Ecto neural progenitor cell (in vitro differentiated cells): ENCODE measurements at places on chromosomes 12 and 14.

GRCh38 chr14:21039585-21040369 is 2.4 kb upstream of the RNASE7 start:
- no peak for DNase-seq

- DNase-seq, result no peak
Measured at GRCh38 chr12:3191450-3191849, 114.3 kb downstream of the TSPAN9 start.

GRCh38 chr12:4959381-4959780 is 49.7 kb downstream of the KCNA1 start:
- DNase-seq, result no peak

DNA sequence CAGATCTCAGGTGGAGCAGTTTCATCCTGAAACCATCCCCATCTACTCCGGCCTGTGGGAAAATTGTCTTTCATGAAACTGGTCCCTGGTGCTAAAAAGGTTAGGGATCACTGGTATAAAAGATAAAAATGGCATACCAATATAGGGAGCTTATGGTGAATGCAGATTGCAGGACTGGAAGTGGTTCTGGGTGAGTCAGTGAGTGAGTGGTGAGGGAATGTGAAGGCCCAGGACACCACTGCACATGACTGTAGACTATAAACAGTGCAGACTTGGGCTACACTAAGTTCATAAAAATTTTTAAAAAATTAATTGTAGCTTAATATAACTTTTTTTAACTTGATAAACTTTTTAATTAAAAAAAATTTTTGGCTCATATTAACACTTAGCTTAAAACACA is 67.0 kb upstream of the RD3L start:
- DNase-seq, result no peak

- no peak for DNase-seq
Measured at GRCh38 chr12:1305063-1305434, 289.3 kb downstream of the FBXL14 start.

GRCh38 chr12:6872073-6873048 is 742 bp downstream of the SPSB2 start:
- peak; percentile 98 for DNase-seq

DNA sequence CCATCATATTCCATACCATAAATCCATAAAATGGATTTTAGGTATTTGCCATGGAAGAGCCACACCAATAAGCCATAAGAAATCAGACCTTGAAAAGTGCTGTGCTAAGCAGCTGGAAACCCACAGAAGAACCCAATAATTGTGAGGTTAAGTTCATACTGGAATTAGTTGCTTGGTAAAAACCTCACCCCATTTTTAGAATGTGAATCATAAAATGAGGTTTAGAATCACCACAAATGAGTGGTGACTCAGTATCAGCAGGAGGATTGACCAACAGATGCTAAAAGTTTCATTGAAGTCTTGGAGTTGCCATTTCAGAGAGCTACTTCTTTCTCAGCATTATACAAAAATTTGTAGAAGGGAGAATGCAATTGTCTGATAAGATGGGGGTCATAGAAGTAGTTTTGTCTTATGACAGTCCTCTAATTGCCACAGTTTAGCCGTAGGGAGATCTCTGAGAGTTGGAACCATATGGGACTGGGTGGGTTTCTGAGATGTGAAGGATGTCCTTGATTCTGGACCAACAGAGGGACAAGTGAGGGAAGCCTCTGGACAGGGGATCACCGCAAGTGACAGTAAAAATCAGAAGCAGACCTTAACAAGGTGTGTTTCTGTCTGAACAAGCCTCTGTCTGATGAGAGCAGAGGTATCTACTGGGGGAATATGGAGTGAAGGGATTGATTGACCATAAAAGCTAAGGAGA is 1.4 kb upstream of the STON2 start:
- no peak for DNase-seq

DNA sequence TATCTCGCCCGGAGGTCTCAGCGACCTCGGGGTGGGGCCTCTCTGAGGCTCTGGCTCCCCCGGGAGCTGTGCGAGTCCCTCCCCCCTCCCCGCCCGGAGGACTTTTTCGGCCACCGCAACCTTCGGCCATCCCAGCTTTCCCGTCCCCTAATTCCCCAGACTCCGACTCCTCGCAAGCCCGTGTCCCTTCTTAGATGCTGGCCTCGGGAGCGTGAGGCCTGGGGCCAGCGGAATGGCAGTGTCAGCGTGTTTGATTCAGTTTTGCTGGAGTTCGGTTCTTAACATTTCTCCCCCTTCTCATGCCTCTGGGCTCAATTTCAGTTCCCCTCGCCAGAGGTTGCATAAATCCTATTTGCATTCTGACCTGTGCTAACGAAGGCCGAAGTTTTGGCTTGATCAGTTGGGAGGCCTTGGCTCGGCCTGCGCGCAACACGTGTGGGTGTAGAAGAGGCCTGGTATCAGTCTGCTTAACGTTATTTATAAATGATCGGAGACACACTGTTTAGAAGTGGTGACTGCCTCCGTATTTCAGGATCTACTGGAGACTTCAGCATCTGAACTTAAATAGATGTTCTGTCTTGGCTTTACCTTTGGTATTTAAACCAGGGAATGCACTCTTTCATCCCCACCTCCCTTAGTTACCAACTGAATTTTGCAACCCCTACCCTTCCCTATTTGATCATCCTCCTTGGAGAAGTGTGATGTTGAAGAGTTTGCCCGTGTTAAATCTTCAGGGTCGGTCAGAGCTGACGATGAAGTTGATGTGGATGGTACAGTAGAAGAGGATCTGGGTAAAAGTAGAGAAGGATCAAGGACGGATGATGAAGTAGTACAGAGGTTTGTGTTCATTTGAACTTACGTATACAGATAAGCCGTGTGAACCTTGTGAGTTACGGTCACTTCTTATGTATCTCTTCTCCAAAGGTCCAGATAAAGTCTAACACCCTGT is 851 bp downstream of the HSP90B1 start:
- DNase-seq, result peak; percentile 72

DNA sequence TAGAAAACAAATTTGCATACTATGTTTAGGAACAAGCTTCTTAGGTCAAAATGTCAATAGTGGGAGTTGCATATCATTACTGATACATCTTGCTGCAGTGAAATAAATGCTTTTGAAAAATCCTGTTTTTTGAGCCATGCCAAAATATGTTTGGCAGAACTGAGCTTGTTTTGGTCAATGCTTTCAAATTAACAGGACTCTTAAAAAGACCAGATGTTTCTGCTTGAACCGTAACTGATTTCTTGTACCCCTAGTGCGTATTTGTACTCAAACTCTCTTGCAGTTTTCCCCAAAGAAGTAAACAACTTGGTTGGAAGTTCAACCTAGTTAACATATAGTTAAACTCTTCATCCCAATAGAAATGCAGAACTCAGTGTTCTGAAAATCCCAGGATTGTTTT is 3.4 kb downstream of the TRHDE start:
- DNase-seq, result no peak

GRCh38 chr12:26269562-26270284 is 74.3 kb downstream of the SSPN start:
- no peak for DNase-seq

DNA sequence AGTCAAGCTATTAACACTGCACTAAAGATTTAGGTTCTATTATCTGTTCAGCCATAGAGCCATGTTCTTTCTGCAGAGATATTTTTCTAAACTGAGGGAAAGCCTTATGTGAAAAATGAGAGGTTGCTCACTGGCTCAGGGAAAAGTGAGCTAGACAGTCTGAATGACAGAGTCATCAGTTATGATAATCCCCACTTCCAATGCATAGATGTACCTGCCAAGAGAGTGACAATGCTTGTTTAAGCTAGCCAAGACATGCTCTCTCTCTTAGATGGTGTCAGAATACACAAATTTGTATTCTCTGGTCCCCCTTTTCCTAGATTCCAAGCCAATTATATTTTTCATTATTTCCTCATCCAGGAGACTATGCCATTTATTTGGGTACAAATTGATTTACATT is 176.9 kb upstream of the FRMD6 start:
- no peak for DNase-seq

- DNase-seq, result no peak
Measured at GRCh38 chr12:104049278-104049902, 597 bp downstream of the GLT8D2 start.

- DNase-seq, result peak; percentile 69
Measured at GRCh38 chr12:102811110-102811737, 105.8 kb downstream of the PAH start.

GRCh38 chr12:120438495-120439198 is 734 bp downstream of the COX6A1 start:
- DNase-seq, result no peak

DNA sequence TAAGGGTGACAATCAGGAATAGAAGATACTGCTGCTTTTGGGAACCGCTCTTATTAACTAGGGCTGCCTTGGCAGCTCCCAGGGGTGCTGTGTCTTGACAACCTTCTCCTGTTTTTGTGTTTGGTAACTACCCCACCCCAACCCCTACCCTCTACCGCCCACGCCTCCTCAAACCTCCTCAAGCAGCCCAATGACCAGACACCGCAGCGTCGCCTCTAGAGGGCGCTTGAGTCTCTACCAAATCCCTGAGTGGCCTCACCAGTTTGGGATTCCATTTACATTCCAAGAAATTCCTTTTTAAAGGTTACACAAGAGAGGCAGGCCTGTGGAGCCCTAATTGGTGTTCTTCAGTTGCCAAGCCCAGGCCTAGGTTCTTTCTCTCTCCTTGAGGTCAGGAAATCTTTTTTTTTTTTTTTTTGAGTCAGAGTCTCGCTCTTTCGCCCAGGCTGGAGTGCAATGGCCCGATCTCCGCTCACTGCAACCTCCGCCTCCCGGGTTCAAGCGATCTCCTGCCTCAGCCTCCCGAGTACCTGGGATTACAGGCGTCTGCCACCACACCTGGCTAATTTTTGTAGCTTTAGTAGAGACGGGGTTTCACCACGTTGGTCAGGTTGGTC is 72.4 kb upstream of the USP44 start:
- DNase-seq, result peak; percentile 88

GRCh38 chr12:76945867-76946266 is 67.0 kb upstream of the CSRP2 start:
- no peak for DNase-seq

- DNase-seq, result no peak
Measured at GRCh38 chr14:51302295-51303030, 62.4 kb downstream of the TMX1 start.

DNA sequence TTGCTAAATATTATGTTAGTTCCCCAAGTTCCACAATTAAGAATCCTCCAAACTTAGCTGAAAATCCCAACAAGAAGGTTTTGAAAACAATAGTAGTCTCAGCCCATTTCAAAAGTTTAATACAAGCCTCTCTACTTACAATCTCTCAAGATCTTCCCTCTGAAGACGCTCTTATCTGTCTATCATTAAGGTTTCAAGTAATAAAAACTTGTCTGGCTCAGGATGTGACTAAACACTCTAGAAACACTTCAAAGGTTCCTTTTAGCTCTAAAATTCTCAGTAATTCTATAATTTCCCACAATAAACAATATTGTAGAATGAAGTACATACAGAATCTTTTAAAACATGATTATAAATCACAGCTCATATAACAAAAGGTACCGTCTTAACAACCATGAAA is 16.3 kb downstream of the YAF2 start:
- no peak for DNase-seq

GRCh38 chr14:73758392-73759182 is 44.4 kb upstream of the PNMA1 start:
- peak; percentile 85 for DNase-seq

DNA sequence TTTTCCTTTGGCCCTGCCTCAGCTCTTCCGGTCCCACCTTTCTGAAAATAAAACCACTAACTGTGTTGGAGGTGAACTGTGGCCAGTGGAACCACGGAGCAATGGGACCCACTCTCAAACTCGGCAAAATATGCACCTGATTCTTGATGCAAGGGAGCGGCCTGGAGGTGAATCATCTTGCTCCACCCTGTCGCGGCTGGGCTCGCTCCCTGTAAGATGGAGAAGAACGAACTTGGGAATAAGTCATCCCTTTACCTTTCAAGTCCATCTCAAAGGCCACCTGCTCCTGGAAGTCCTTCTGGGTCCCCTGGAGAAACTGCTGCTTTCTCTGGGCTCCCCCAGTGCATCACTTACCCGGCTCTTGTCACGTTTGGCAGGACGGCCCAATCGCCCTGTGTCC is 309.9 kb downstream of the BCL11B start:
- DNase-seq, result no peak

- no peak for DNase-seq
Measured at GRCh38 chr12:108772891-108773797, 41.8 kb upstream of the CORO1C start.
